NCI-H446 (cell line): ENCODE measurements at places on chromosomes 3 and 15.

DNA sequence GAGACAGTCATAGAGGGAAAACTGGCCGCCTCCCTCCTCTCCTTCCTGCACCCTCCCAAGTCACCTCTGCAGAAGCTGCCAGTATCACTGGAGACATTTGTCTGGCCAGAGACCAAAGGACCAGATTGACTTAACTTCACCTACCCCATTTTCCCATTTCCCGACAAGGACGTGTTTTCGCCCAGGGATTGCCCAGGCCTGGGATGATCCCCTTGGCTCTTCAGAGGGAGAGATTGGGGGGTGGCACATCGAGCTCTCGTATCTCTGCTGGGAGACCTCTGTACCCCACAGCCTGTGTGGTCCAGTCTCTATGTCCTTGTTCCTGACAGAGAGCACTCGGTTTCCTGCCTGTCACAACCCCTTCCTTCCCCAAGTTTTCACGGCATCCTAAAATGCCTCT, 31.4 kb downstream of the RGMA start:
- DNase-seq, result no peak

- peak; percentile 55 for DNase-seq
Observed at GRCh38 chr3:21447476-21448151, 303.4 kb downstream of the ZNF385D start.

GRCh38 chr15:31237043-31237324, 89.7 kb upstream of the KLF13 start:
- no peak for DNase-seq

GRCh38 chr3:119408243-119408950, 55.0 kb downstream of the TMEM39A start:
- no peak for DNase-seq

DNA sequence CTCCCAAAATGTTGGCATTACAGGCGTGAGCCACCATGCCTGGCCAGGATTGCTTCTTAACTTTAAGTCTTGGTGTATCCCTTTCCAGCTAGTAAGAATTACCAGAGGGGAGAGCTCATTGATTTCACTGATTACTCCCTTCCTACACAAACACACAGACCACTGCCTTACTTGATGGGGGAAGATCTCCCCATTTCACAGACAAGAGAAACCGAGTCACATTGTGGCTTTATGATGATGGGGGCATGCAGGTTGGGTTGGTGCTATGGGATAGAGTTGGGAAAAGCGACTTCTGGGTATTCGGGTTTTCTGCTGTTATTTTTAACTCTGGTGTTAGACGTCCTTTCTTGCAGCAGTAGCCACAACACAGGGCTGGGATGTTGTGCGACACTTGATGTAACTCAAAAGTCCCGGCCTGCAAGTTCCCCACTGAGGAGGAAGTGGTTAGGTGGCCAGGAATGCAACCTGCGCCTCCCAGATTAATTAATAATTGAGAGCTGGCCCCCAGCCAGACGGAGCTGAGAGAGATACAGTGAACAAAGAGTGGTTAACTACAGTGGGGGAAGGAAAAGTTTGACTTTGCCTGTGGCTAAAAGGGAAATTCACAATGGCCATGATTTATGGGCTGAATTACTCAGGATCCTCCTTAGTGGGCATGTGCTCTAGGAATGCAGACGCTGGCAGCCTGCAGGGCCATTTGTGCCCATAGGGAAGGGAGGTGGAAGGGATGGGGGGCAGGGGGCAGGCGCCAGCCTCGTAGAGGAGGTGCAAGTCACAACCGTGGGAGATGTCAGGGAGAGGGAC, 63.6 kb downstream of the SMAD6 start:
- DNase-seq, result peak; percentile 7

- DNase-seq, result no peak
Observed at GRCh38 chr3:65899226-65899625, 139.5 kb downstream of the MAGI1 start.

DNA sequence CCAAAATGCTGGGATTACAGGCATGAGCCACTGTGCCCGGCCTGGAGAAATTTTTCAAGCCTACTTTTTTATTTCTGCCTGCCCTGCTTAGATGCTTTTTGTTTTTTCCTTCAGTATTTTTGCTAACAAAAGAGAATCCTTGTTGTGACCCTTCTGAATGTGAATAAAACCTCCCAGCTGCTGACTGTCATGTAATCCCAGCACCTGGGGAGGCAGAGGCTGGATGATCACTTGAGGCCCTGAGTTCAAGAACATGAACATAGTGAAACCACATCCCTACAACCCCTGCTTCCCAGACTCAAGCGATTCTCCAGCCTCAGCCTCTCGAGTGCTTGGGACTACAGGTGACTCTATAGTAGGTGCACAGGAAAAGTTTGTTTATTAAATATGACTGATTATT, 84.9 kb downstream of the SOX2 start:
- DNase-seq, result no peak

GRCh38 chr3:195257454-195258448, 13.2 kb downstream of the XXYLT1 start:
- DNase-seq, result peak; percentile 10

DNA sequence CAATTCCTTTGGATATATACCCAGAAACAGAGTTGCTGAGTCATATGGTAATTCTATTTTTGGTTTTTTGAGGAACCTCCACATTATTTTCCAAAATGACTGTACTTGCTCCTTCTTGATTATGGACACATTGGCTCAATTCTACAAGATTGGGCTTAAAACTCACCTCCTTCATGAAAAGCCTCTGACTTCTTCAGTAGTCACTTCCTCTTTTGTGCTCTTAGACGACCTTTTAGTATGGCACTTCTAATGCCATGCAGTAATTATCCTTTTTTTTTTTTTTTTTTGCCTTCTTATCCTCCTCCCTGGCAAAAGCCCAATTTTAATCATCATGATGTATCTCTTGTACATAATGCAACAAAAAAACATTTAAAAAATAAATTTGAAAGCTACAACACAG, 33.0 kb upstream of the ABHD17C start:
- DNase-seq, result no peak

- DNase-seq, result peak; percentile 43
Observed at GRCh38 chr15:90101969-90102890, at the start of gene IDH2. Gene IDH2, minus strand, starts transcription at chr15:90102468. Its CDS starts 78 bp downstream, at chr15:90102390.

DNA sequence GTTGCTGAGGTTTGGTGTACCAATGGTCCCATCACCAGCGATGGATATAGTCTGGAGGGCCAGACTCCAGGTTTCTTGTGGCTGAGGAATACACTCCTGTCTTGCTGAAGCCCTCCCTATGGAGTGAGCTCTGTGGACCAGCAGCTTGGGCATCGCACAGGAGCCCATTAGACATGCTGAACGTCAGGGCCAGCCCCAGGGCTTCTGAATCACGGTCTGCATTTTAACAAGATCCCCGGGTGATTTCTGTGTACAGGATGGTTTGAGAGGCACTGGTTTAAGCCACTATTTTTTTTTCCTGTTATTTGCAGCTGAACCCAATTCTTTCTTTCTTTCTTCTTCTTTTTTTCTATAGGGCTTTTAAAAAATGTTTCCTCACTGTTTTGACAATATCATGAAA, 69.5 kb upstream of the XCR1 start:
- DNase-seq, result no peak

- DNase-seq, result no peak
Observed at GRCh38 chr15:78065284-78065872, 12.1 kb downstream of the TBC1D2B start.

DNA sequence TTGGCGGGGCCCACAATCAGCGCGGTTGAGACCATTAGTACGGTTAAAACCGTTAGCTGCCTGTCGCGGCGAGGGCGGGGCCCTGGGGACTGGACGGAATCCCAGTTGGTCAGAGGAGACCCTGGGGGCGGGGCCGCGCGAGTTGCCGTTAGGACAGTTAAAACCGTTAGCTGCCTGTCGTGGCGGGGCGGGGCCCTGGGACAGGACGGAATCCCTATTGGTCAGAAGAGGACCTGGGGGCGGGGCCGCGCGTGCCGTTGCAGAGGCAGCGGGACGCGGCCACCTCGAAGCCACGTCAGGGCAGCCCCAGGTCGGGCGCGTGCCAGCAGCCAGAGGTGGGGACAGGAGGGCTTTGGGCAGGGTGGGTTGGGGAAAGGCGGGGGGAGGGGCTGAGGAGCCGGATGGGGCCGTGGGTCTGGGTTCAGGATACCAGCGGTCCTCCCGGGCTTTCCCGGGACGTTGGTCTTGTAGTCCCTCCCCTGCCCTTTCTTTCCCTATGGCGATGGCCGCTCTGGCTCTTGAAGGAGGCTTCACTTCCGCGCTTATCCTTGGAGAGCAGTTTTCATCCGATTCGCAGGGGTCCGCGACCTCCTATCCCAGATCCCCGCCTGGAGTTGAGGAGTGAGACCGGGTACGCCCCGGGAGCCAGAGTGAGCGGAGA, 28.0 kb downstream of the KLHDC8B start:
- no peak for DNase-seq

- no peak for DNase-seq
Observed at GRCh38 chr15:74609938-74610301, 5.7 kb upstream of the CLK3 start.

DNA sequence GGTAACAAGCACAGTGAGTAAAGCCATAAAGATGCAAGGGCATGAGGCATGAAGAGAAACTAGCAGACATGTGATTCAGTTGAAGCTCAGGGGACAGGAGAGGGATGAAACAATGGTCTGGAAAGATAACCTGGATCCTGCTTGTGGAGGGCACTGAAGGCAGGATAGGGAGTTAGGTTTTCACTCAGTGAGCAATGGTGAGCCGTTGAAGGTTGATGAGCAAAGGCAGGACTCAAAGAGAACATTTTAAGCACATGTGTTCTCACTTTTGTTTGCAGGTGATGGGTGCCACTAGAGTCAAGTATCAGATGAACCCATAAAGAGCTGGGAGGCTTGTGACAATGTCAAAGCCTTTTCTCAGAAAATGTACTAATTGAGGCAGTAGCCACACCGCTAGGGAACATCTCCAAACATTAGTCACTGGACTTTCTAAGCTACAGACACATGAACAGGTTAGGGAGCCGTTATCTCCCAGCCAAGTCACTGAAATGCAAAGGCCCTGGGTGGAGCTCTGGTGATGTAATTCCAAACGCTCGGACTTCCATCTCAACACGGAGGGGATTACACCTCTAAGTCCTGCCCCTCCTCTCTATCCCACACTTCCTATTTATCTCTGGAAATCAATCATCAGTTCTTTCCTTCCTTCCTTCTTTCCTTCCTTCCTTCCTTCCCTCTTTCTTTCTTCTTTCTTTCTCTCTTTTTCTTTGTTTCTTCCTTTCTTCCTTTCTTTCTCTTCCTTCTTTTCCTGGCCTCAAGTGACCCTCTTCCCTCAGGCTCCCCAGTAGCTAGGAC, 22.7 kb downstream of the KLHL6 start:
- no peak for DNase-seq

DNA sequence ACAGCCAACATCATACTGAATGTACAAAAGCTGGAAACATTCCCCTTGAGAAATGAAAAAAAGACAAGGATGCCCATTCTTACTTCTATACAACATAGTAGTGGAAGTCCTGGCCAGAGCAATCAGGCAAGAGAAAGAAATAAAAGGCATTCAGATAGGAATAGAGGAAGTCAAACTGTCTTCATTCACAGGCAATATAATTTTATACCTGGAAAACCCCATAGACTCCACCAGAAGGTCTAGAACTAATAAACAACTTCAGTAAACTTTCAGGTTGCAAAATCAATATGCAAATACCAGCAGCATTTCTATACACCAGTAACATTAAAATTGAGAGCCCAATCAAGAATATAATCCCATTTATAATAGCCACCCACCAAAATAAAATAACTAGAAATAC, 27.1 kb upstream of the THSD4 start:
- no peak for DNase-seq

DNA sequence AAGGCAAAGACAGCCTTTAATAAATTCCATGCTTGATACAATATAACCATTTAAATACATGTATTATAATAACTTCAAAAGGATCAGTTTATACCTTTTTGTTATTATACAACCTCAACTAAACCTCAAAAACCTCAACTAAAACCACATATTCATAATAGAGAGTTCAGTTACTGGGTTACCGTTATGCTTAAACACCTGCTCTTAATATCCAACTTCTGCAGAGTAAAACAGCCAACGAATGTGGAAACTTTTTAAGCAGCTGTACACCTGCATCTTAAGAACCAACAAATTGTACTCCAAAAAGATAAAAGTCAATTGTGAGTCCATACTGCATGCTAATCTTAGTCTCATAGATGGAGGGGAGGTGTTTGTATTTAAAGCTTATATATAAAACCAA, 53.5 kb downstream of the TFDP2 start:
- DNase-seq, result no peak

- no peak for DNase-seq
Observed at GRCh38 chr3:172704001-172704400, 6.9 kb downstream of the NCEH1 start.

DNA sequence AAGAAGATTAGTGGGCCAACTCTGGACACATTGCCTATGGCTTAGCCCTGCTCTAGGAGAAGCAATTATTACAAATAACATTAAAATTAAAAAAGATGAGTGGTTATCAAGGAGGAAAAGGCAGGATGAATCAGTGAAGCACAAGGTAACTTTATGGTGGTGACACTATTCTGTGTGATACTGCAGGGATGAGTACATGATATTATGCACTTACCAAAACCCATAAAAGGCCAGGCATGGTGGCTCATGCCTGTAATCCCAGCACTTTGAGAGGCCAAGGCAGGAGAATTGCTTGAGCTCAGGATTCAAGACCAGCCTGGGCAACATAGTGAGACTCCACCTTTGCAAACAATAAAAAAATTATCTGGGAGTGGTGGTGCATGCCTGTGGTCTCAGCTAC, 344.3 kb upstream of the CDIN1 start:
- DNase-seq, result no peak

GRCh38 chr3:25683410-25683809, 18.7 kb upstream of the TOP2B start:
- DNase-seq, result no peak

DNA sequence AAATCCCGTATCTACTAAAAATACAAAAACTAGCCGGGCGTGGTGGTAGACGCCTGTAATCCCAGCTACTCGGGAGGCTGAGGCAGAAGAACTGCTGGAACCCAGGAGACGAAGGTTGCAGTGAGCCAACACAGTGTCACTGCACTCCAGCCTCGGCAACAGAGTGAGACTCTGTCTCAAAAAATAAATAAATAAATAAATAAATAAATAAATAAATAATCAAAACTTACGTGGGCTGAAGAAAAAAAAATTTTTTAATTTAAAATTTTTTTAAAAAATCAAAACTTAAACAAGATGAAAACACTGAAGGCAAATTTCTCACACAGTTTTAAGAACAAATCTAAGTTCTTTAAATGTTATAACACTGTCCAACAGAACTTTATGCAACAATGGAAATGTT, 14.4 kb downstream of the MSL2 start:
- no peak for DNase-seq

DNA sequence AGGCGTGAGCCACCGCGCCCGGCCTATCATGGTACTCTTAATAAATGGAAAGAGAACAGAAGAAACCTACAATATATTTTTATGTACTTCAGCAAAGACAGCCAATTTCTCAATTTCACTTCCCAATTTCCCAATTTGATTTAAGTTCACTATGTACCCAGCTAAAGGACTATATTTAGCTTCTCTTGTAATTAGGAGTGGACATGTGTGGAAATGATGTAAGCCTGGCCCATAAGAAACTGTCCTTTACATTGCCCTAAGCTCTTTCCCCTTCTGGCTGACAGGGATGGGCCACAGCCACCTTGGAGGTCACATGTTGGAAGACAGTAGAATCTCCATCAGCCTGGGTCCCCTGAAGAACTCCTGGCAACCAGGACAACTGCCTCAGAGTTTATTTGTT, 6.2 kb downstream of the TMEM39A start:
- no peak for DNase-seq

DNA sequence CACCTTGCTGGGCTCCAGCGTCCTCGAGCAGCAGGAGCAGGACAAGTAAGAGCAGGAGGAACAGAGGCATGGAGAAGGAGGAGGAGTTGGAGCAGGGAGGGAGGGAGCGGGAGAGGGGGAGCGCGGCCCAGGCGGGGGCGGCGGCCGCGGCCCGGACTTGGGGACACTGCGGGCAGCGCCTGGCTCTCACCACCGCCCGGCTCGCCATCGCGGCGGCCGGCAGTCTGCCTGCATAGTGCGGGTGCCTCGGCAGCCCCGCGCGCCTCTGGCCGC, 440 bp downstream of the DCBLD2 start:
- peak; percentile 36 for DNase-seq
